Stimulated activated CD8-positive, alpha-beta memory T cell treated with anti-CD3 and anti-CD28 coated beads, Interleukin-4, amount 100 ng/mL, for 4 hours (primary cell): ENCODE measurements at places on chromosomes 6 and 20.

GRCh38 chr6:15447546-15448267 is 201.8 kb downstream of the JARID2 start:
- DNase-seq = no peak

DNA sequence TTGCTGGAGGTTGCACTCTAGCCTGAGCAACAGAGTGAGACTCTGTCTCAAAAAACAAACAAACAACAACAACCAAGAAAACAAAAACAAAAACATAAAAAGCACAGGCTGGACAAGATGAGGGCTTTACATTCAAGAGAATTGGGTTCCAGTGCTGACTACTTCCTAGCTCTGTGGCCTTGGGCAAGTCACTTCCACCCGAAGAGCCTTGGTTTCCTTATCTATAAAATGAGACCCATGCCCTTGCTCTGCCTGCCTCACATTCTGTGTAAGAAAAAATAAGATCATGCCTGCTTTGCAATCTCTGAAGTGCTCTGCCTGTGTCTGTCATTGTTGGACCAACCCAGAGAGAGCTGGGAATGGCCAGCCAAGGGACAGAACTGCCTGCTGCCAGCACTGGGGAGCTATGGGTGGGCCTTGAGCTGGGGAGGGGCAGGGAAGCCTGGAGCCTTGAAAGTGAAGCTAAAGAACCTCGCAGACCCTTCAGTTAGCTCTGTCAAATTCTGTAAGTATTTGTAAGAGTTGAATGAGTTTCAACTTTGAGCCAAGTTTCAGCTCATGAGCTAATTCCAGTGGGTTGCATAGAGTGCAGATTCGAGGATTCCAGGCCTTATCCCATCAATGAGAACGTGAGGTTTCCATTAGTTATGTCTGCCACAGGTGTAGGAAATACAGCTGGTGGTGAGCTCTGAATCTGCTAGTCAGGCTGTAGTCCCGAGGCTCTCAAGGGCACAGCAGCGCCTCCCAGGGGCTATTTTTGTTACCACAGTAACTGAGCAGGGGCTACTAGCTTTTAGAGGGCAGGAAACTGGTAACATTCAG is 93.2 kb downstream of the DLGAP4 start:
- no peak for DNase-seq

- DNase-seq = no peak
These were observed 223.7 kb upstream of the SYNCRIP start for GRCh38 chr6:85866370-85866730.

- DNase-seq = no peak
These were observed 136.2 kb upstream of the STMND1 start for GRCh38 chr6:16965689-16966088.

GRCh38 chr6:31776485-31776988 is 591 bp downstream of the VWA7 start:
- no peak for DNase-seq

GRCh38 chr20:37869334-37869861 is 33.5 kb upstream of the VSTM2L start:
- DNase-seq = no peak

DNA sequence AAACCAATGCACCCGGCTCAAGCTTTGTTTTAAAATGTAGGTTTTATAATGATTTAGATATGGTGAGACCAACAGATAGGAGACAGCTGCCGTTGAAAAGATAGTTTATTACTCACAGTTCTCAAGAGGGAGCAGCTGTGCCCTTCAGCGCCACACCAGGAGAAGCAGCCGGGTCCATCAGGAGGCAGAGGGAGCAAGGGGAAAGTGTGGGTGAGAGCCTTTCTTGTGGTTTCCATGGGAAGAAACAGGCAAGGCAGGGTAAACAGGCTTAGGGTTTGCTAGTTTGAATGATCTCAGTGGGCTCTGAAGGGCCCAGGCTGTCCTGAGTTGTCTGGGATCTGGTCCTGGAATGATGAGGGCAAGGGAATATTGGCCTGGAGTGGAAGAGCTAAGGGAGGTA is 117.7 kb upstream of the PLCB4 start:
- no peak for DNase-seq

DNA sequence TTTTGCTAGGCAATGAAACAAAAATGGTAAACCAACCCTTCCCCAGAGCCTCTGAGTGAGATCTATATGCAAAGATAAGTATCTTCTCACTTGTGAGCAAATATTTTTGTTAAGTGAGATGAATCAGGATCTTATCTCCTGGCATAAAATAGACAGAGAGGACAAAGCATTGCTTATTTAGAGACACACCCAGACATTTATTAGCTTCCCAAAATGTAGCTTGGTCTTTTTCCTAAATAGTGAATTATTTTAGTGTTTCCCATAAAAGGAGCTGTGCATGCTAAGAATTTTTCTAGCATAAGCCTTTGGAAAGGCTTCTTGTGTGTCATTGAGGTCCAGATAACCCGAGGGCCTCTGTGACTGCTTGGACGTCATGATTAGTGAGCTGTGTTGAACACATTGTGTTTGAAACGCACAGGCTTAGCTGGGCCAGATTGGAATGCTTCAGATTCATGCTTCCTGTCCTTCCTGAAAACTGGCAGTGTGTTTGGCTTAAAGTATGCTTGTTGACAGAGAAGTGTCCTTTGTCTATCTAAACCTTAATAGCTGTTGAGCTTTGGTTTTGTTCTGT is 16.5 kb downstream of the MTHFD1L start:
- no peak for DNase-seq

DNA sequence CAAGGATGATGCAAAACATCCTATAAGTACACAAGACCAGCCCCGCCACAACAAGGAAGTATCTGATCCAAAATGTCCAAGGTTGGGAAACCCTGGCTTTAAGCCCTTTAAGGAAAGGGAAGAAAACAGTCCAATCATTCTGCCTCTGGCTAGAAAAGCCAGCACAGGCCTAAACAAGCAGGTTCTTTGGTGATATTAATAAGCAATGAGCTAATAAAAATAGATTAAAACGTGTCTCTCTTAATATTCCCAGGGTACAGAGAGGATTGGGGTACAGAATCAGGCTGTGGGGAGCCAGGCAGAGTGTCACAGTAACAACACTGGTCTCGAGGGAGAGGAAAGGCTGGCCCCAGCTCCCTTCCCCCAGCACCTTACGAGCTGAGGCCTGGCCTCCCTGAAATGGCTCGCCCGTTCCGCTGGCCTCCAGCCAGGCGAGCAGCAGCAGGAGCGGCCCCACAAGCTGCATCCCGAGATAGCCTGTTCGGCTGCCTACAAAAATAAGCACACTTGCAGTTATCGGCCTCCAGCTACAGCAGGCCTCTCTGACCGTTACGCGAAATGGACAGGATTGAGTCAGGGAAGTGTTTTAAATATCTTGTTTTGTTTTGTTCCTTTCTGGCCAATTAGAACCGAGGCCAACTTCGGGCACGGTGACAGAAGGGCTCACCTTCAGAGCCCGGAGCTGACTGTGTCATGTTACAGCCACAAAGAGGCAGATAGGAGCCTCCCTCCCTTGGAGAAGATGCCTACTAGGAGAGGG is 4.0 kb upstream of the ZMYND8 start:
- no peak for DNase-seq

GRCh38 chr6:134835993-134836392 is 113.9 kb downstream of the ALDH8A1 start:
- no peak for DNase-seq

- no peak for DNase-seq
These were observed 43.7 kb upstream of the ADTRP start for GRCh38 chr6:11822346-11822745.

- DNase-seq = no peak
These were observed 262.0 kb upstream of the JAG1 start for GRCh38 chr20:10935658-10936402.

- DNase-seq = no peak
These were observed 24.6 kb downstream of the CYP24A1 start for GRCh38 chr20:54148947-54149764.

DNA sequence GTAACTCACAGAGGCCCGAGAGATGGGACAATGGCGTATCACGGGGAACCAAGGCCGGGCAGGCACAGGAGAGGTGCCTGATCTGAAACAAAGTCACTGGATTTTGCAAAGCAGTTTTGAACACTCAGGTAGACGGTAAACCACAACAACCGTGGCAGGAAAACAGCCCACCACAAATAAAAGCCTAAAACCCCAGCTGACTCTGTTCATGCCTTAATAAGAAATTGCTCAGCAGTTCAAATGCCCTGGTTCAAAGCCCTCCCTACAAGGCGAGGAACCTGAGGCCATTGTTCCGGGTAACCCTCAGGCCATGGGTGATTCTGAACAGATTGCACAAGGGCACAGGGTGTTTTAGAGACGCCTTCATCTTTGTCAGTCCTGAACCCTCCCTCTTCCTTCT is 114.2 kb downstream of the MAP3K7 start:
- no peak for DNase-seq

- no peak for DNase-seq
These were observed 8.1 kb downstream of the LYRM2 start for GRCh38 chr6:89630488-89630887.

DNA sequence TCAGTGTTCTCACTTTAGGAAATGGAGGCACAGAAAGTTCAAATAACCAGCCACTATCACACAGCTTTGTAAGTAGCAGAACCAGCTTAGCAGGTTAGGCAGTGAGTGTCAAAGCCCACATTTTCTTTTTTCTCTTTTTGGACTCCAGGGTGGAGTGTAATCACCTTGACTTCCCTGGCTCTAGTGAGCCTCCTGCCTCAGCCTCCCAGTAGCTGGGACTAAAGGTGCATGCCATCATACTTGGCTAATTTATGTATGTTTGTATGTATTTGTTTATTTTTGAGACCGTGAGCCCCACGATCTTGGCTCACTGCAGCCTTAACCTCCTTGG is 7.8 kb upstream of the NCOA3 start:
- no peak for DNase-seq

DNA sequence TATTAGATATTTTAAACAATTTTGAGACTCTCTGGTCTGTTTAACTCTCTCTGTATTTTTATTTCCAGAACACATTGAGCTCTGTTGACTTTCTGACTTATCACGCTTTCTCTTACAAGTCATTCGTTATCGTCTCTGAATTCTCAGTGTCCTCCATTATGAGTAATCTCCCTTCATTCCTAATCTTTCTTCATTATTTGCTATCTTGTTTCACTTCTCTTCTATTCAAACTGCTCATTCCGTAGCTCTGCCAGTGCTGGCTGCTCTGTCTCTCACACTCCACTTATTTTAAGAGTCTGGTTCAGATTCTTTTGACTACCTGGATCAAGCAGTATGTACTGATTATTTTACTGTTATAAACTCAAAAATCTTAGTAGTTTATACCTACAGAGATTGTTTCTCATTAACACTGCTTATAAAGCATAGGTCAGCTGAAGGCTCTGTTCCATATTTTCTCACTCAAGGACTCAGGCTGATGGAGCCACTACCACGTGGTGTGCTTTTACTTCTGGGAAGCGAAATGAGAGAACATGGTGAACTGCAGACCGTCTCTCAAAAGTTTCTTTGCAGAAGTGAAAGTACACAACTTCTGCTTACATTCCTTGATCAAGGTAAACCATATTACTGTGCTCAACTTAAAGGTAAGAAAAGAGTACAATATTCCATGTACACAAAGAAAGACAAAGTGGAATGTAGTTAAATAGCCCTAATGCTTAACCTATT is 485.2 kb downstream of the GRIK2 start:
- no peak for DNase-seq

- no peak for DNase-seq
These were observed 95.8 kb upstream of the GCM1 start for GRCh38 chr6:53244399-53244931.

DNA sequence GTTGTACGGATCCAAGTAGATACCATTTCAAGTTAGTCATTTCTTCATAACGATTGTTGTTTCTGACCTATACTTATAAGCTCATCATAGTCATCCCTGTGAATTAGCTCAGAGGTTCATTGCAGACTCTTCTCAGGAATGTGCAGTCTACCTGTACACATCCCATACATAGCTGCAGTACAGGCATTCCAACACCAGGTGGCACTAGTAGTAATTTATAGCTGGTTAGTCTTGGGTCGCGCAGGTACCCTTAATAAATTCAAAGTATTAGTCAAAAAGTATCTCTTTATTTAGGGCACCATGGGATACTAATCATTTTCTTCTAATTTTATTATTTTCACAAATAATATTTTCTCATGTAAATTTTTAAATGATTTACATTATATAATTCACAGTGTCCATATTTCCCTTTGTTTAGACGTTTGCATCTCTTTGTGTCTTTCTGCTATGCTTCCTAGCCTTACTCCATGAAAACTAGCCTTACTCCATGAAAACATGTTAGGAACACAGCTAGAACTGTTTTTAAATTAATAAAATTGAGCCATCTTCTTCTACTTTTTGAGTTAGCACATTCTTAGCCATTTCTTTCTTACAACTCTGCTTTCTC is 128.6 kb upstream of the FAM83B start:
- DNase-seq = no peak

- no peak for DNase-seq
These were observed 20.0 kb downstream of the ZNF341 start for GRCh38 chr20:33751775-33752174.

- DNase-seq = no peak
These were observed 581.6 kb downstream of the HAO1 start for GRCh38 chr20:7358670-7359069.

DNA sequence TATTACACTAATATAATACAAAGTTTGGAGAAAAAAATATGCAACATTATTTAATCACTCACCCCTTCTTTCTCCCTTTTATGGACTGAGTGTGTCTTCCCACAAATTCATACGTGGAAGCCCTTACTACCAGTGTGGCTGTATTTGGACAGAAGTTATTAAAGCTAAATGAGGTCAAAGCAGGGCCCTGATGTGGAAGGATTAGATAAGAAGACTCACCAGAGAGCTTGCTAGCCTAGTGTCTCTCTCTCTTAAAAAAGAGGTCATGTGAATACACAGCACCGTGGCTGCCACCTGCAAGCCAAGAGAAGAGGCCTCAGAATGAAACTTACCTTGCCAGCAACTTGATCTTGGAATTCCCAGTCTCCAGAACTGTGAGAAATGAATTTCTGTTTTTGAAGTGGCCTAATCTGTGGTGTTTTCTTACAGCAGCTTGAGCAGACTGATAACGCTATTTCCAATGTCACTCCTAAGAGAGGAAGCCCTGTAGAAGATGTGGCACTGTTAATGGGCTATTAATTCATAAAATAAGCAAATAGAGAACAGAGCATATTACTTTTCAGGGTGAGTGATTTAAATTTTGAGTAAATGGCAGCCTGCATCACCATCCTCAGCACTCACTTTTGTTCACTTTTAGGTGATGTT is 233.4 kb downstream of the TBC1D7 start:
- DNase-seq = no peak

DNA sequence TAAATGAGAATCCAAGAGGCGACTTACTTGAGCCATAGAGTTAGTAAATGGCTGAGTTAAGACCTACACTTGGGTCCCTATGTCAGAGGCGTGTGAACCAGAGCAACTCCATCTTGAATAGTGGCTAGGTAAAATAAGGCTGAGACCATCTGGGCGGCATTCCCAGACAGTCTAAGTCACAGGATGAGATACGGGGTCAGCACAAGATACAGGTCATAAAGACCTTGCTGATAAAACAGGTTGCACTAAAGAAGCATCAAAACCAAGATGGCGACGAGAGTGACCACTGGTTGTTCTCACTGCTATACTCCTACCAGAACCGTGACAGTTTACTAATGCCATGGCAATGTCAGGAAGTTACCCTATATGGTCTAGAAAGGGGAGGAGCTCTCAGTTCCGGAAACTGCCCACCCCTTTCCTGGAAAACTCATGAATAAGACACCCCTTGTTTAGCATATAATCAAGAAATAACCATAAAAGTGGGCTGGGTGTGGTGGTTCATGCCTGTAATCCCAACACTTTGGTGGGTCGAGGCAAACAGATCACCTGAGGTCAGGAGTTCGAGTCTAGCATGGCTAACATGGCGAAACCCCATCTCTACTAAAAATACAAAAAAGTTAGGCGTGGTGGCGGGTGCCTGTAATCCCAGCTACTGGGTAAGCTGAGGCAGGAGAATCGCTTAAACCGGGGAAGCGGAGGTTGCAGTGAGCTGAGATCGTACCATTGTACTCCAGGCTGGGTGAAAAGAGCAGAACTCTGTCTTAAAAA is 43.9 kb upstream of the EEF1A1 start:
- no peak for DNase-seq
